ENCODE measurements at places on chromosomes 2 and 18.
A peak's percentile ranks its signal among the peaks of the same experiment; 100 is the strongest.

- DNase-seq = no peak
These were observed 620.2 kb downstream of the KCNJ3 start for GRCh38 chr2:155318710-155319109.

DNA sequence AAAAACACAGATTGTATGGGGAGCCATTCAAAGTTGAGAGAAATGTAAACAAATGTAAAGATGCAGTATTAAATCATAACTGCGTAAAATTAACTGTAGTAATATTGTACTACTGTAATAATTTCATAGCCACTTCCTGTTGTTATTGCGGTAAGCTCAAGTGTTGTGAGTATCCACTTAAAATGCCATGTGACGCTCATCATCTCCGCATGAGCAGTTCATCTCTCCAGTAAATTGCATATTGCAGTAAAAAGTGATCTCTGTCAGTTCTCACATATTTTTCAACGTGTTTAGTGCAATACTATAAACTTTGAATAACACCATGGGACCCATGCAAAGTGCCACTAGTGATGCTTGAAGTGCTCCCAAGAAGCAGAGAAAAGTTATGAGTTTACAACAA is 41.8 kb upstream of the SP3 start:
- DNase-seq = no peak

- no peak for DNase-seq
These were observed 108.5 kb downstream of the CTAGE1 start for GRCh38 chr18:22309191-22309590.

DNA sequence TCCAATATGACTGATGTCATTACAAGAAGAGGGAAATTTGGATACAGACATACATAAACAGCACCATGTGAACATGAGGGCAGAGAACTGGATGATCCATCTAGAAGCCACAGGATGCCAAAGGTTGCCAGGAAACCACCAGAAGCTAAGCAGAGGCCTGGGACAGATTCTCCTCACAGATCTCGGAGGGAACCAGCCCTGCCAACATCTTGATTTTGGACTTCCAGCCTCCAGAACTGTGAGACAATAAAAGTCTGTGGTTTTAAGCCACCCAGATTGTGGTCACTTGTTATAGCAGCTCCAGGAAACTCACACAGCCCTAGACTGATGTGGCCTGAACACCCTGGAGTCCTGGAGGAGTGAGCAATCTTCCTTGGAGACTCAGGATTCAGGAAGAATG is 351.6 kb downstream of the EIPR1 start:
- DNase-seq = no peak

DNA sequence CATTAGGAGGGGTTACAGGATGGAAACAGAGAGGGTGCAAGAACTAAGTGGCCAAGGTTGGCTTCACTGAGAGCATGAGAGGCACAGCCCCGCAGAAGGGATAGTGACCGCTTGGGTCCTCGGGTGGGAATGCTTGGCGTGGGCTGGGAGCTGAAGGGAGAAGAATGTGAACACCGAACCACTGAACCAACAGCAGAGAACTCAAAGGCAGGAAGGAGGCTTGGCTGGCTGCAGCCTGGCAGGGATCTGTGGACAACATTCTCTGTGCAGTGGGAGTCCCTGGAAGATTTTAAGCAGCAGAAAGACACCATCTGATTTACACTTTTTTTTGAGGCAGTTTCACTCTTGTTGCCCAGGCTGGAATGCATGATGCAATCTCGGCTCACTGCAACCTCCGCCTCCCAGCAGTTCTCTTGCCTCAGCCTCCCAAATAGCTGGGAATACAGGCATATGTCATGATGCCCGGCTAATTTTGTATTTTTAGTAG is 33.9 kb downstream of the SOWAHC start:
- DNase-seq = no peak

DNA sequence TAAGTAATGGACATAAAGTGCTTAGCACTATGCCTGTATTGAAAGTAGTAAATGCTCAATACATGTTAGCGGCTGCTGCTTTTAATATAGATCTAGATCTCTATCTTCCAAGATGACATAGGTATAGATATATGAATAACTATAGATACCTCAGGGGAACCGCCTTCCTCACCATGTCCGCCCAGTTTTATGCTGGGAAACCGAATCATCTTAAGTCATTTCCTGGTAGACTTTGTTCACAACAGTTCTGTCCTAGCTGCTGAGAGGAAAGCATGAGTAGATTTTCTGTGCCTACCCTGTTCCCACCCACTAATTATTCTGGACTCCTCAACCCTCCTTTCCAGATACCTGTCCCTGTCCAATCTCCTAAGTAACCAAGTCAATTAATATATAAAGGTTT is 21.6 kb upstream of the ITM2C start:
- no peak for DNase-seq

- DNase-seq = no peak
These were observed 376.6 kb downstream of the PTH2R start for GRCh38 chr2:208783184-208783583.

GRCh38 chr2:10762651-10763460 is 41.4 kb downstream of the ATP6V1C2 start:
- DNase-seq = no peak

DNA sequence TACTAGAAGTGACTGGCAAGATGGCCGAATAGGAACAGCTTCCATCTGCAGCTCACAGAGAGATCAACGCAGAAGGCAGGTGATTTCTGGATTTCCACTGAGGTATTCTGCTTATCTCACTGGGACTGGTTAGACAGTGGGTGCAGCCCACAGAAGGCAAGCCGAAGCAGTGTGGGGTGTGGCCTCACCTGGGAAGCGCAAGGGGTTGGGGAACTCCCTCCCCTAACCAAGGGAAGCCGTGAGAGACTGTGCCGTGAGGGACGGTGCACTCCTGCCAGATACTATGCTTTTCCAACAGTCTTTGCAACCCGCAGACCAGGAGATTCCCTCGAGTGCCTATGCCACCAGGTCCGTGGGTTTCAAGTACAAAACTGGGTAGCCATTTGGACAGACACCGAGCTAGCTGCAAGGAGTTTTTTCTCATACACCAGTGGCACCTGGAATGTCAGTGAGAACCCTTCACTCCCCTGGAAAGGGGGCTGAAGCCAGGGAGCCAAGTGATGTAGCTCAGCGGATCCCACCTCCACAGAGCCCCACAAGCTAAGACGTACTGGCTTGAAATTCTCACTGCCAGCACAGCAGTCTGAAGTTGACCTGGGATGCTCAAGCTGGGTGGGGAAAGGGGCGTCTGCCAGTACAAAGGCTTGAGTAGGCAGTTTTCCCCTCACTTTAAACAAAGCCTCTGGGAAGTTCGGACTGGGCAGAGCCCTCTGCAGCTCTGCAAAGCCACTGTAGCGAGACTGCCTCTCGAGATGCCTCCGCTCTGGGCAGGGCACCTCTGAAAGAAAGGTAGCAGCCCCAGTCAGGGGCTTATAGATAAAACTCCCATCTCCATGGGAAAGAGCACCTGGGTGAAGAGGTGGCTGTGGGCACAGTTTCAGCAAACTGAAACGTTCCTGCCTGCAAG is 40.1 kb downstream of the PLEK start:
- no peak for DNase-seq

DNA sequence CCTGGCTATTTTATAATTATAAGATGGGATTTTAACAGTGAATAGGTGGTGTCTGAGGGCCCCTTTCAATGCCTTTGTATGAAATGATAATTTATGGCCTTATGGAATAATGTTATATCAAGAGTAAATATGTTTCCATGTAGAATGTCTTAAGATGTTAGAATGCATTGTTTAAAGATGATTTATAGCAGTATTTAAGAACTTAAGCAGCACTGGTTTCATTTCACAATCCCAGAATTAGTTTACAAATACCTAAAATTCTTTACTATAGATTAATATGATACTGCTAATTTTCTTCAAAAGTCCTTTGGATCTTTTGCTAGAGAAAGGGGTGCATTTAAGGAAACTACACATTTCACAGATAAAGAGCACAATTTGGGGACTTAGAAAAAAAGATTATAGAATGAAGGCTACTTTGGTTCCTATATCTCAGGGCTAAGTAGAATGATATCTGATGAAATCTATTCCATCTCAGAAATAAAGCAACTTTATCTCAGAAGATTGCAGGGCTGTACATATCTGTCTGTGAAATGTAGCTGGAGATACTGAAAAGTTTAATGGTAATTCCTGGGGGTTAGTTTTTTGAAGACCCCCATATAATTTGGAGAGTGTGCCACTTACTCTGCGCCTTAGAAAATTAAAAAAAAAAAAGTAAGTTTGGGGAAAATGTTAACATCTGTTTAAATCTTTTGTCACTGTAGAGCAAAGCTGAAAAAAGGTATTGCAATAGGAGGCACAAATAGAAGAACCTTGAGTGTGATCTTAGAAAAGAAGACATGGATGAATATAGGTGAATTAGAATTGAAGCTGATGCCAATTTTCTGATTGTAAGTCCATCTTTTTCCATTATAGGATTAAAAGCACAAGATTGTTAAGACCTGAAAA is 123.4 kb downstream of the GULP1 start:
- DNase-seq = no peak

GRCh38 chr2:95159690-95160449 is at the start of gene ZNF514:
ZNF514 (minus strand) TSS chr2:95159848; CDS start chr2:95153253, 6,595 bp downstream.
- peak; percentile 29 for DNase-seq

Measured in stimulated activated CD4-positive, alpha-beta T cell treated with anti-CD3 and anti-CD28 coated beads, TNF-alpha, amount 100 ng/mL, for 1 hour (primary cell).